ENCODE measurements at places on chromosomes 2 and 18.

DNA sequence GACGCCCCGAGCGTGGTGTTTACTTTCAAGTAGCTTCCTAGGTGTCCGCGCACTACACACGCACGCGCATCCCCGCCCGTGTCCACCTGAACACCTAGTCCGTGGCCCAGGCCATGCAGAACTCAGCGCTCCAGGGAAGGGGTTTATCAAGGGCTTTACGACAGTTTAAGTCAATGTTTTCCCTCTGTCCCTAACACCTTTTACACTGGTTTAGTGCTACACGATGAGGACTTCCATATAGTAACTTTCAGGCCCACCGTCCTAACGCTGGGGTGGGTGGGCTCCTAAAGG, 1.4 kb upstream of the BCL2 start:
- H3K4me1 ChIP-seq: peaks cover 53% of the 10 kb centered on the region
- peak overlapping the region; percentile 73 for H3K4me3 ChIP-seq
- DNase-seq: no peak
- no peaks in the 10 kb centered on the region for H3K36me3 ChIP-seq

- H3K36me3 ChIP-seq: no peaks in the 10 kb centered on the region
- no peak for DNase-seq
- peaks cover 70% of the 10 kb centered on the region for H3K4me1 ChIP-seq
- peak overlapping the region; percentile 74 for H3K27ac ChIP-seq
Measured at GRCh38 chr2:217433522-217433921, 569.3 kb downstream of the TNS1 start.

DNA sequence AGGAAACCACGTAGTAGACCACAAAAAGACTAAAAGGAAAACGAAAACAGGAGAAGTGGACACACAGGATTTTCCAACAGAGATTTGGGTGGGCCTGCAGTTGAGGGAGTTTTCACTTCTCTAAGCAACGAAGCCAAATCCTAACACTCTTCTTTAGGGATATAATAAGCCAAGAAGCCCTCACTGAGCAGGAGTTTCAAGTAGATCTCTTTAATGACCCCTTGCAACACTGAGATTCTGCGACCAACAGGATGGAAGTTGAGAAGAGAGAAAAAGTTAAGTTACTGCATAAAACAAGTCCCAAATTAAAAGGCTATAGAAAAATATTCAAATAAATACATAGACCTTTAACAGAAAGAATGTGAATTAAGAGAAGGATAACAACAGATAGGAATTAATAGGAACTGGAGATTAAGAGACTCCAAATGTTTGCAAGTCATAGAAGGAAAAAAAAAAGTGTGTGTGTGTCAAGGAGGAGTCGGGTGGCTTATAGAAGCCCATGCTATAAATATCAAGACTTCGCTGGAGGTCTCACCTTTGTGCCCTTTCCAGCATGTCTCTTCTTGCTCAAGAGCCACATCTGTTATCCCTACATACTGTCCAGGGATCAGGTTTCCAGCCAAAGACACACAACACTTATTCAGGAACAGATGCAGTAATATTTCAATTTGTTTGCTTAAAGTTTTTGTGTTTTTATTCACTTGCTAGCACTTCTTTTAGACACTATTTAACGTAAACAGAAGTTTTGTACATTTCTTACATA, 69.4 kb upstream of the ARHGAP28 start:
- no peaks in the 10 kb centered on the region for H3K36me3 ChIP-seq
- no peak overlapping the region for H3K27ac ChIP-seq
- DNase-seq: no peak
- no peaks in the 10 kb centered on the region for H3K27me3 ChIP-seq

DNA sequence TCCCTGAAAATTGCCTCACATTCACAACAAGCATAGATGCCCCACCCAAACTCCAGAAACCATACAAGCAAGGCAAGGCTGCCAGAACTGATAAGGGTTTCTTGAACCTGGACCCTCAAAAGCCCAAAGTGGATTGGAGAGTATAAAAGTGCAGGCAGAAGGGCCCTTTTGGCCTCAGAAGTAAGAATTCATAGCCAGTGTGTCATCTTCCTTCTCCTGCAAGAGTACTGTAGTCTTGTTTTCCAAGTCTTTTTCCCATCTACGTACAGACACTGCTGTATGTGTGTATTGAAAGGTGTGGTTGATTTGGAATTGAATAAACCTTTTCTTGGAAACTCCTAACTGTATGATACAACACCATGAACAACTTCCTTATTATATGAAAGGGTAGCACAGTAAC, 46.8 kb downstream of the ZC3H15 start:
- no peak overlapping the region for H3K4me3 ChIP-seq
- no peak for DNase-seq
- H3K36me3 ChIP-seq: no peaks in the 10 kb centered on the region
- H3K27ac ChIP-seq: no peak overlapping the region

GRCh38 chr18:3566851-3567250, 116.9 kb downstream of the TGIF1 start:
- H3K27ac ChIP-seq: no peak overlapping the region
- no peak for DNase-seq
- no peak overlapping the region for H3K4me3 ChIP-seq
- H3K36me3 ChIP-seq: no peaks in the 10 kb centered on the region
- no peaks in the 10 kb centered on the region for H3K4me1 ChIP-seq
- H3K27me3 ChIP-seq: no peaks in the 10 kb centered on the region

DNA sequence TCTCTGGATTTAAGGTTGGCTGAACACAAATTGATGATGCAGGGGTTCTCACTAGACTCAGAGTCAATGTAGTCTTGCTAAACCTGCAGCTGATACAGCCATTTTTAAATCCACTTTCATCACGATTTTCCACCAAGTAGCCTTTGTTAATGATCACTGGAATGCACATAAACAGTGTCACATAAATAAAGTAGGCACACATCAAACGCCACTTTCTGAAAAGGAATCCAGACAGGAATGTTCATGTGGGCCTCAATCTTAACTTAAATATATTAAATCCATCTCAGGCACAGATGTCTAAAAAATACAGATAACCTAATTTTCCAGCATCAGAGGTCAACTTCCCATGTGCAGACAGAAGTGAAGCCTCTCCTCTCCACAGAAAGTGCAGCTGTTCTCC, 58.3 kb downstream of the LAMA1 start:
- no peak overlapping the region for H3K27ac ChIP-seq
- H3K36me3 ChIP-seq: no peaks in the 10 kb centered on the region
- DNase-seq: no peak
- H3K4me1 ChIP-seq: no peaks in the 10 kb centered on the region
- no peak overlapping the region for H3K4me3 ChIP-seq

GRCh38 chr2:66273933-66274490, 160.9 kb upstream of the MEIS1 start:
- H3K27me3 ChIP-seq: peaks cover under 1% of the 10 kb centered on the region
- no peak for DNase-seq
- H3K4me1 ChIP-seq: no peaks in the 10 kb centered on the region
- no peak overlapping the region for H3K27ac ChIP-seq
- no peaks in the 10 kb centered on the region for H3K36me3 ChIP-seq

DNA sequence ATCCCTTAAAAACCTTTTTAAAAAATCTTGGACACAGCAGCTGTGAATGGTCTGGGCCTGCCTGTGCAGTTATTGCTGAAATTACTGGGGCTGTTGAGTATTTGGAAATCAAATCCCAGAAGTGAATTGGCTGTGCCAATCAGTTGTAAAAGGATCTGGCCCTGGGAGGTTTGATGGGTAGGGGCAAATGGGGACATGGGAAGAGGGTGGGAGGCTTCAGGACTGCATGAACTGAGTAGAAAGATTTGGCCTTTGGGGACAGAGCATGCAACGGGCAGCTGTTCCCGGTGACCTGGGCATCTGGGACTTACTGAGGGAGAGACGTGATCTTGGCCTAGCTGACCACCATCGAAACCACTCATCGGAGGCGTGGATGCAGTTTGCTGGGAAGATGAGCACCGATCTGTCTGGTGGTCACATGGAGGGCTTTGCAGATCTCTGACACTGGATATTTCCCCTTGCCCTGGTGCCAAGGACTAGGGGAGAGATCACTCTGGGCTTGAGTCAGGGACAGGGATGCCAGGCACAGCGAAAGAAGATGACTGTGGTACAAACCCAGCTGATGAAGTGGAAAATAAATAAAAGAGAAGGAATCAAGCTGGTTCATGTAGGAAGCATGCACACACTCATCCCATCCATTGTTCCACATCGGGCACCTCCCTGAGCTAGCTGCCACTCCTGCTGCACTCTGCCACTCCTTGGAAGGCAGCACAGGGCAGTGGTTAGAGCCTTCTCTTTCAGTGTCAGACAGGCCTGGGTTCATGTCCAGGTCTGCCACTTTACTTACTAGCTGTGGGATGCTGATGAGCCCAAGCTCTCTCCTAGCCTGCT, 58.4 kb downstream of the SEMA4F start:
- H3K27me3 ChIP-seq: peaks cover 23% of the 10 kb centered on the region
- H3K27ac ChIP-seq: no peak overlapping the region
- H3K36me3 ChIP-seq: no peaks in the 10 kb centered on the region
- no peak for DNase-seq

DNA sequence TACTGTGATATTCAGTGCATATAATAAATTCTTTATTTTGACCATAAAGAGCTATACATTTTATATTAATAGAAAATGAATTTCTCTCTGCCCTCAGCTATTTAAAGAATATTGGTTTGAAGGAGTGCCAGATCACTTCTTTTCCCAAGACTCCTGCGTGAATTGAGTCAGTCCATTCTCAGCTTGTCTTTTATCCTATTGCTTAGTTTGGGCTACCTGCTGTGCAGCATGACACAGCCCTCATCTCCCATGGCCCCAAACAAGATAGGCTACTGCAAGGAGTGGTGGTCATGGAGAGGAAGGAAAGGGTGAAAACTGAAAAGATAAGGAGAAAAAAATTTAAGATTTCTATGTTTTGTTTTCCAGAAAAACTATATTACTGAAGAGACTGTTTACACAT, 10.1 kb upstream of the FBXO11 start:
- no peak overlapping the region for H3K4me3 ChIP-seq
- H3K27me3 ChIP-seq: no peaks in the 10 kb centered on the region
- no peaks in the 10 kb centered on the region for H3K4me1 ChIP-seq
- H3K27ac ChIP-seq: no peak overlapping the region
- DNase-seq: no peak

DNA sequence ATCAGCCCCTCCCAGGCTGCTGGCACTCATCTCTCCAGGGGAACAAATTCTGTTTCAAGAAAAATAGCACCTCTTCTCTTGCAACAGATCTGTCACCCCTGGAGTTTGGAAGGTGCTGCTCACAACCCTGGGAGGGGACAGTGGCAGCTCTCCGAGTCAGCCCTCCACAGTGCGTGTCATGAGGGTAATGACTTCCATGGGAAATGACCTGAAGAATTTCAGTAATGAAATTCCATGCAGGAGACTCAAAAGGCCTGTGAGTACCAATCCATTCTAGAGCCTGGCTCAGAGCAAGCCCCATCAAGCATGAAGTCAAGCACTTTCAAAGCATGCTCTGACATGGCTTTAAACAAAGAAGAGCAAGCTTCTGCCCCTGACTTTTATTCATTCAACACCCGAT, 276.3 kb upstream of the PARD3B start:
- H3K4me3 ChIP-seq: no peak overlapping the region
- H3K27ac ChIP-seq: no peak overlapping the region
- H3K27me3 ChIP-seq: peaks cover 6% of the 10 kb centered on the region
- H3K4me1 ChIP-seq: peaks cover 15% of the 10 kb centered on the region

GRCh38 chr2:168583064-168583709, 127.1 kb downstream of the CERS6 start:
- H3K27me3 ChIP-seq: no peaks in the 10 kb centered on the region
- peaks cover 46% of the 10 kb centered on the region for H3K4me1 ChIP-seq
- peak overlapping the region; percentile 64 for H3K27ac ChIP-seq
- no peak overlapping the region for H3K4me3 ChIP-seq
- no peak for DNase-seq
- no peaks in the 10 kb centered on the region for H3K36me3 ChIP-seq

GRCh38 chr2:220221992-220222391, 594.6 kb downstream of the SLC4A3 start:
- no peak overlapping the region for H3K4me3 ChIP-seq
- H3K27me3 ChIP-seq: no peaks in the 10 kb centered on the region
- no peaks in the 10 kb centered on the region for H3K4me1 ChIP-seq
- no peak for DNase-seq
- H3K36me3 ChIP-seq: no peaks in the 10 kb centered on the region

- no peak for DNase-seq
- H3K27me3 ChIP-seq: no peaks in the 10 kb centered on the region
- H3K27ac ChIP-seq: no peak overlapping the region
- no peaks in the 10 kb centered on the region for H3K36me3 ChIP-seq
Measured at GRCh38 chr2:16548036-16548435, 117.6 kb downstream of the CYRIA start.

- H3K27ac ChIP-seq: peak overlapping the region; percentile 5
- H3K27me3 ChIP-seq: peaks cover 19% of the 10 kb centered on the region
- H3K36me3 ChIP-seq: no peaks in the 10 kb centered on the region
- no peak for DNase-seq
Measured at GRCh38 chr2:2107627-2108026, 223.4 kb downstream of the MYT1L start.

DNA sequence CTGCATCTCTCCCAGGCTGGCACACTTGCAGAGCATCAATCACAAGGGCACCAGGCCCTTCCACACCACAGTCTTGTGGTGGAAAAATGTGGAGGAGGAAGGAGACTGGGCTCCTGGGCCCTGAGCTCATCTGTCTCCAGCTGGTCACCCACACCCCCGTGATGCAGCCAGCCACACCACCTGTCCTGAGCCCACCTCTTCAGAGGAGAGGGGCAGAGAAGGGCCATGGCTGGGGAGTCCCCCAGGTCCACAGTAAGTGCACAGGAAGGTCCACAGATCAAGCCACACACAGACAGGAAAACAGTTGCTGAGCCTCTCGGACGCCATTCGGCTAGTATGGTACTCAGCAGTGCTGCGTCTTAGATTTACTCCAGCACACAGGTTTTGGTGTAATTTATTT, 203.5 kb upstream of the SALL3 start:
- no peaks in the 10 kb centered on the region for H3K4me1 ChIP-seq
- H3K27ac ChIP-seq: no peak overlapping the region
- no peak overlapping the region for H3K4me3 ChIP-seq
- no peaks in the 10 kb centered on the region for H3K36me3 ChIP-seq

DNA sequence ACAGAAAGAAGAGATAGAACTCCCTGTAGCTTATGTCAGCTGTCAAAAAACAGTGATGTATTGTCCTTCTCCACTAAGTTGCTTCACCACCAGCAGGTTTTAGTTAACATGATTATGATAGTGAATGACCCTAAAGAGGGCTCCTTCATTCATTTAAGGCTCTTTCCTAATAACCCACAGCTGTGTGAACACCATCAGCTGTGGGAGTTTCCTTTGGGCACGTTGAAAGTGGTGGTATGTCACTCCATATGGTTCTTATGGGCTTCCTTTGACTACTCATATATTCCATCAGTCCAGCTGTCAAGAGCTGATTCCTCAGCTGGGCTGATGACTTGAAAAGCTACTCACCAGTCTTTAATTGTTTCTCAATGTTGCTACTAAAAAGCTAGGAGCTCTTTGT, 210.3 kb downstream of the UBE2E3 start:
- DNase-seq: no peak
- no peaks in the 10 kb centered on the region for H3K4me1 ChIP-seq
- no peak overlapping the region for H3K4me3 ChIP-seq
- H3K27ac ChIP-seq: no peak overlapping the region

DNA sequence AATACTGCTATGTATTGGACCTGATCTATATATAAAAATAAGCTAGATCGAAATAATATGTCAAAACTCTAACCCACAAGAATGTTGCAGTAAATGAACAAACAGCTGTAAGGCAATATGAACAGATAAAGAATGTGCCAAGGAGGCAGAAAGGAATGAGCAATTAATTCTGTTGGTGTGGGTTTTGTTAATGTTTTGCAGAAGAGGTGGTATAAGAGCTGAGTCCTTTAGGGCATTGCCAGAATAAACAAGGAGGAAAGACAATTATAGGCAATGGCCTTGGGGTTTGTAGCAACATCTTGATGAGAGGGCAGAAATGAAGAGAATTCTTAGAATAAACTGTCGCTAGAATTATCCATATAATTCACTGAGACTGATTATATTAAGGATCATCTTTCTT, 240.9 kb upstream of the GULP1 start:
- H3K4me3 ChIP-seq: no peak overlapping the region
- no peaks in the 10 kb centered on the region for H3K4me1 ChIP-seq
- DNase-seq: no peak
- no peak overlapping the region for H3K27ac ChIP-seq
